ENCODE measurements at places on chromosomes 16 and 17.
A peak's percentile ranks its signal among the peaks of the same experiment; 100 is the strongest.

DNA sequence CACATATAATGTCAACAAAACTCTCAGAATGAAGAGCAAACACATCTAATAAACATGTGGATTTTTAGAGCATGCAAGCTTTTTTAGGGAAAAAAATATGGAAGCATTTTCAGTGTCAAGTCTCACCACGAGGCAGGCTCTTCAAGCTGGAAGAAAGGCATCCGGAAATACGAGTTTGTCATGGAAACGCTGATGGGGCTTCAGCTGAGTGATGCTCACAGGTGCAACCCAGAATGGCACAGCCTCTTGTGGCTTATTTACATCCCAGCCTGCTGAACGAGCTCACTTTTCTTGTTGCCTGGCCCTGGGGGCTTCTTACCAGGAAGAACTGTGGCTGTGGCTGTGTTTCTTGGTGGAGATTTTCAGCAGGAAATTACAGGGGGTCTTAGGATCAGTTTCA, 24.1 kb upstream of the DYNLL2 start:
- no peak overlapping the region for H3K4me3 ChIP-seq
- H3K27me3 ChIP-seq: peaks cover 3% of the 10 kb centered on the region
- H3K27ac ChIP-seq: no peak overlapping the region
- H3K36me3 ChIP-seq: no peaks in the 10 kb centered on the region
- ATAC-seq: no peak

- peak; percentile 88 for ATAC-seq
- H3K4me3 ChIP-seq: no peak overlapping the region
- H3K27ac ChIP-seq: no peak overlapping the region
- peaks cover 8% of the 10 kb centered on the region for H3K27me3 ChIP-seq
- no peaks in the 10 kb centered on the region for H3K36me3 ChIP-seq
Observed at GRCh38 chr17:31842195-31843069, 16.6 kb downstream of the COPRS start.

- H3K4me3 ChIP-seq: peak within 1 kb of the TSS; percentile 91
- peak; percentile 65 for ATAC-seq
- H3K27me3 ChIP-seq: no peaks in the 10 kb centered on the region
- peak within 1 kb of the TSS; percentile 96 for H3K27ac ChIP-seq
Observed at GRCh38 chr17:39863918-39864746, at the start of gene IKZF3. Gene IKZF3, minus strand, starts transcription at chr17:39864312. Its CDS starts 186 bp downstream, at chr17:39864126.

GRCh38 chr17:6555331-6556120, 829 bp downstream of the PITPNM3 start:
- H3K36me3 ChIP-seq: no peaks in the 10 kb centered on the region
- H3K4me3 ChIP-seq: peak overlapping the region; percentile 61
- no peaks in the 10 kb centered on the region for H3K4me1 ChIP-seq
- ATAC-seq: peak; percentile 79

DNA sequence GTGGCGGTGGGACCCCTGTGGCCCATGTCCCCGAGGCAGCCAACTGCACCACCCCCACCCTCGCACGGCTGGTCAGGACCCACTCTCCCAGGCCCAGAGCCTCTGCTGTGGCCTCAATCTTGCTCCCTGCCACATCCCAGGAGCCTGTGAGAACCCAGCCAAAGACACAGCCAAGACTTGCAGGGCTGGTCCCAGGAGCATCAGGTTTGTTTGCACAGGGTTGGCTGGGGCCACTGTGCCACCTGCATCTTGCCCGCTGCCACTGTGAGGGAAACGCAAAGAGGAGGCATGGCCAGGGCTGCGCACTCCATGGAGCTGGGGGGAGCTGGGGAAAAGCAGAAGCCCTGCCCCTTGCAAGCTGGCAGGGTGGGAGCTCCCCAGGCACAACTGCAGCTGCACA, 92.5 kb downstream of the SSH2 start:
- no peaks in the 10 kb centered on the region for H3K36me3 ChIP-seq
- no peak overlapping the region for H3K4me3 ChIP-seq
- no peaks in the 10 kb centered on the region for H3K4me1 ChIP-seq
- H3K27ac ChIP-seq: no peak overlapping the region

All from activated T-helper 17 cell treated with anti-CD3 and anti-CD28 coated beads, Interleukin-2, amount 50 U/mL, for 72 hours (primary cell).